ENCODE measurements at places on chromosomes 5 and 9.

- DNase-seq, result no peak
These were observed 208.5 kb downstream of the TMEM161B start for GRCh38 chr5:88060194-88060593.

- DNase-seq, result no peak
These were observed 11.4 kb downstream of the BASP1 start for GRCh38 chr5:17228821-17229291.

- no peak for DNase-seq
These were observed 647.8 kb downstream of the TAF11L14 start for GRCh38 chr5:18281947-18282581.

DNA sequence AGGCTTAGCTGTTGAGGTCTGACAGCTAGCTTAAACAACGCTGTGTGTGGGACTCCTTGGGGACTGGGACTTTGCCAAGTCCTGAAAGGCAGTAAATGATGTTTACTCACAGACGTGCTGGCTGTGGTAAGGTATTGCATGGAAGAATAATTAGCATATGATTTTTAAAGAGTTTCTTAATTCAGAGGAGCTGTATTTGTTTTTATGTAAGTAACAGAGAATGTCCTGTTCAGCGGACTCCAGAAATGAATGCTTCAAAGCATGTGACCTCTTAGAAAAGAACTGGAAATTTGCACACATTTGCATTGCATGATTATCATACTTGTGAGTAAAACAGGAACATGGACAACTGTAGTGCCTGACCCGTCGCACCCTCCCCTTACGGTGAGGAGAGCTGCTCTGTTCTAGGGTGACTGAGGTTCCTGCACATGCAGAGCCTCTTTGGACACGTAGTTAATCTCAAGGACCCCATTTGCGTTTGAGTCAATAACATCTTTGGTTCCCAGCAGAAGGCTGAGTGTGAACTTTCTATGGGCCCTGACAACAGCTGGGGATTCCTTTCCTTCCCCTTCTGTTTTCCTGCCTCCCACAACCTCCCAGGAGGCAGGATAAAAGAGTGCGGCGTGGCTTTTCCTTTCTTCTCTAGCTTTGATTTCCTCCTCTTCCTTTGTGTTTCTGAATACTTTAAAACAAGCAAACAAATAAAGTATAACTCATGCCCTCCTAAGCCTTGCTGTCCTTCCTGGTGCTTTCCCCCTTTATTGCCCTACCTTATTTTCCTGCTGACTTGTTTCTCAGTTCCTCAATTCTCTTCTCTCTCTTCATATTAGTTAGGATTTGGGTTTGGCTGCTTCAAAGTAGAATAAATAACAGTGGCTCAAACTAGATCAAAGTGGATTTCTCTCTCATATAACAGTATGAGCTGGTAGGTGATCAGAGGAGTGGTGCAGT lies 157.2 kb upstream of the CD180 start:
- no peak for DNase-seq

DNA sequence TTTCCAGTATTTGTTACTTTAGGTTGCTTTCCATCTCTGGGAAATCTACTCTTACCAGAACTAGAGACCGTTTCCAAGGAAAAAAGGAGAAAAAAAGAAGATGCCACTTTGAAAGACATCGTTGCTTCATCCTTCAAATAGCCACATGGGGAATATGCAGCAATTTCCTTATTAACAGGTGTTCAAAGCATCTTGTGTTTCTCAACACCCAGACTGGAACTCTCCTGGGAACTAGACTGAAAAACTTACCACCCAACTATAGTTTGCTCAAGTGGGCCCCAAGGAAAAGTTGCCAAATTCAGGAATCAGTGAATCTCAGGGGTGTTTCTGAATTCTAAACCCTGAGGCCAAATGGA lies 80.0 kb upstream of the JAK2 start:
- no peak for DNase-seq

DNA sequence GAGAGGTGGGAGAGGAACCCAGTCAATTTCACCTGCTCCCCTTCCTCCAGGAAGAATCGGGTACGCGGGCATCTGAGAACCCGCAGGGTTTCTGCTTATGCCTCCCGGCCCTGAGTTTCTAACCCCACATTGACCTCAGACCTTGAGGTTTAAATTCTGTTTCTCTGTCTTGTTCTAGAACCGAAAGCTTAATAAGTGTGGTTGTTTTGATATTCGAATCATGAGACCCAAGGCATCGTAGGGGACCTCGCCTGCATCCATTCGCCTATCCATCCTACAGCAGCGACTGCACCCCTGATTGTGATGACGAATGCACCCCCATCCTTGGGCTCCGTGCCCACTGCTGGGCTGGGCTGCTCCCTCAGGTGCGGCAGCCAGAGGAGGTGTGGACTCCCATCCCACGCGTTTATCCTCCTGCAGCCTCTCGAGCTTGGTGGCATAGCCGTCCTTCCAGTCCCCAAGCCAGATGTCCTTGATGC lies 80.8 kb upstream of the IER5L start:
- DNase-seq, result no peak

- no peak for DNase-seq
These were observed 634.4 kb upstream of the C9orf72 start for GRCh38 chr9:28207657-28208056.

DNA sequence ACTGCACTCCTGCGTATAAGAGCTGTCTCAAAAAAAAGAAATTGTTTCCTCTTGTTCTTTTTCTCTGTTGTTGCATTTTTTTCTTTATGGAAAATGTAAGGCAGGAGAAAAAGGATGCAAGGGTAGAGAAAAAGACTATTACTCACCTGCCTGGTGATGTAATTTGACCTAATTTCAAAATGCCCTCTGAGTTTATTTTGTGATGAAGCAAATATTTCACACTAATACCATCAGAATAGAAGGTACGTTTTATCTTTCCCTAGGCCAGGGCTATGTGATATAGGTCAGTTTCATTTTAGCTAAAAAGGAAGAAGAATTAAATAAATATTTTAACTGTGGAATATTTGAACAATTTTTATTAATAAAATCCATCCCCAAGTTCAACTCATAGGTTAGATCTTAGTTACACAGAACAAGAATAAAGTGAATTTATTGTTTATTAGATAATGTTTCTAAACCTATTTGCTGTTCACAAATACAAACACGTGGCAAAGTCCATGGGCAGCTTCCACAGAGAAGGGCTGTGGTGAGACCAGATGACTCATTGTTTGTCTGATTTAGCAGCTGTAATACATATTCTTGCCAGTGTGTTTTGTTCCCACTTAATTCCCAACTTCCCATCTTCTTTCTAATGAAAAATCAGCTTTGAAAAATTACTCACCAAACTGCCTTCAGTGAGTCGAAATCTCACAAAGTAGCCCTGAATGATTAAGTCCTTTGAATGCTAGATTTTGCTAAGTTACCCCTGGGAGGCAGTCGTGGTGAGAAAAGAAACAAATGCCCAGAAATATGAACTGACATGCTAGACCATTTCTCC lies 52.8 kb upstream of the CCDC112 start:
- peak; percentile 67 for DNase-seq

DNA sequence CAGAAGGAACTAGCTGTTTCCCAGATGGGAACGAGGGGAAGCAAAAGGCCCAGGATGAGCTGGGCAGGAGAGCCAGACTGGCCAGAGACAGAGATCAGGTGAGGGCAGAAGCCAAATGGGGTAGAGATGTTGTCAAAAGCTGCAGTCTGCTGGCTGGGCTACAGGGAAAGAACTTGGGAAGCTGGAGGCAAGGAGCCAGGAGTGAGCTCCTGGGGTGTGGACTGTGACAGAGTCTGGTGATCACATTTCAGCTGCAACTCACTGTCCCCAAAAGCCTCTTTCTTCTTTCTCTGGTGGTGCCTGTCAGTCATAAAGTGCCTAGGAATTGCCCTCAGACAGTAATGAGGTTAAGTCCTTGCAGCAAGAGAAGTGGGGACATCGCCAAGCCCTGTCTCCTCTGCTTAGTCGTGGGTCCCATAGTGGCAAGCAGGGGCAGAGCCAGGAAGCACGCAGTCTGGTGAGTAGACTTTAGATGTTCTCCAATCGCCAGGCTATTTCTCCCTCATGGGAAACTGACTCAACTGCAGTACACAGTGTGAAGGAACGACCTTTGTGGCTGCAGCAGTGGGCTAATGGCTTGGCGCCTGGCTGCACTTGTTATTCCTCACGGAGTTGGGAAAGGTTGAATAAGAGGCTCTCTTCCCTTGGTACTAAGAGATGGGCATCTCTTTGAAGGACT lies 2.5 kb upstream of the FSD1L start:
- DNase-seq, result no peak

GRCh38 chr5:119063579-119064379 lies 7.1 kb upstream of the DMXL1 start:
- no peak for DNase-seq
